ENCODE measurements at places on chromosomes 5 and 9.

- no peak for DNase-seq
These were observed 10.6 kb downstream of the MTAP start for GRCh38 chr9:21812946-21813568.

GRCh38 chr5:156326718-156327259, at the start of gene SGCD:
Gene SGCD (plus strand): TSS chr5:156327164.
- no peak for DNase-seq

DNA sequence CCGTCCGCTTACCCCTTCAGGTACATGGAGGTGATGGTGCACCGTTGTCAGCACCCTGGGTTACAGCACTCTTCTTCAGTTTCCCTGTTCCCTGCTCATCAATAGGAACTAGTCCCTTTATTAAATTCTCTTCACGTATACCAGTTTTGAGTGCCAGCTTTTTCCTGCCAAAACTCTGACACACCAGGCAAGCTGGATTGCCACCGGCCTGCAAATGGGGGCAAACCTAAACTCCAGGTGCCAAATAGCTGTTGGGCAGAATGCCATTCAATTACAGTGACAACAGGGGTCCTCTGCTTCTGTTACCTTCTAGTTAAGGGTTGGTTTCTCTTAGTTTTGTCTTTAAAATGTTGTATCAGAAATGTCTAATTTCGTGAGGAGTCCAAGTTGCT, 400.4 kb downstream of the OSTF1 start:
- DNase-seq, result no peak

DNA sequence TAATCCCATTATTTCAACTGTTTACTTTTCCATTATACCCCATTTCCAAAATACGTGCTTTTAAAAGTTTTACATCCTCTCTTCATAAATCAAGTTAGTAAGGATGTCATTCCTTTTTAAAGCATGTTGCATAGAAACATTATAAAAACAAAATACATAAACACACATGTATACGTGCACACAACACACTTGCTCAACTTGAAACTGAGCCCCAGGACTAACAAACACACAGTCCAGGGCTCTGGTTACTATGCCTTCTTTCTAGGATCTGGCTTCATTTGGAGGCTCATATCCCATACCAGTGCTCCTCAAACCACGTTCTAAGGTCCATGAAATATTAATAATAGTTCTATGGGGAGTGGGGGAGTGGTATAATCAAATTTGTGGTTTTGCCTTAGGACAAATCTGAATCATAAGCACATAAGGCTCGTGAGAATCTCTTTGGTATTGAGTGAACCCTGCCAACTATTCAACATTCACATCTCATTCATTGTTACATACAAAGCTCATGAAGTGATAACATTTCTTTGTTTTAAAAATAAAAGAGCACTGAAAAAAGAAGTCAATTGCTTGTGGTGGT, 55.2 kb downstream of the NFIB start:
- no peak for DNase-seq

DNA sequence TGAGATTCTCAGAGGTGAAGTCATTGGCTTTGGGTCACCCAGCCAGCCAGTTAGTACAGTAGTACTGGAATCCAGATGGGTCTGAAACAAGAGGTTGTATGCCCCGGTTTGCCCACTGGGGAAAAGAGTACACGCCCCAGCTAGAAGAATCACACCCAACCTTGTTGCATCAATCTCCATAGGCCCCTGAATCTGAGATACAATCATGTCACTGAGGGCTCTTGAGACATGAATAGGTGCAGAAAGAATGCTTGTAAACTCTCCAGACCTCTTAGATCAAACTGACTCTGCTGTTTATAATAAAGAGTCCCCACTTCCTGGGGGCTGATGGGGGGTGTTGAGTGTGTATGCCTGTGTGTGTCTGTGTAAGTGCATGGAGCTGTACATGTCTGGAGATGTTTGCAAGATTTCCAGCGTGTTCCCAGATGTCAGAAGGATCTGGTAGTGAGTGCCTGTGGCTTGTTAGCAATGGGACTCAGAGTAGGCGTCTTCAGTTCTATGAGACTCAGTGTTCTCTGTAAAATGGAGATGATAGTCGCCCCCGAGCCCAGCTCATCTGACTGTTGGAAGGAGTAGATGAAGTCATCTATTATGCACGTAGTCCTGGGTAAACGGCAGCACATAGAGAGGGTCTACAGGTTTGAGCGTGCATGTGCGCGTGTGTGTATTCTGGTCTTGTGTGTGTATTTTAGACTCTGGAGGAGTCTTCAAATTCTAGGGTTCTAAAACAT, 48.2 kb downstream of the COL27A1 start:
- no peak for DNase-seq

GRCh38 chr5:139861021-139861888, 65.6 kb downstream of the PSD2 start:
- no peak for DNase-seq

- DNase-seq, result no peak
These were observed 26.7 kb downstream of the ERGIC1 start for GRCh38 chr5:172860520-172861443.

GRCh38 chr5:76978869-76979268, 26.0 kb downstream of the CRHBP start:
- no peak for DNase-seq

DNA sequence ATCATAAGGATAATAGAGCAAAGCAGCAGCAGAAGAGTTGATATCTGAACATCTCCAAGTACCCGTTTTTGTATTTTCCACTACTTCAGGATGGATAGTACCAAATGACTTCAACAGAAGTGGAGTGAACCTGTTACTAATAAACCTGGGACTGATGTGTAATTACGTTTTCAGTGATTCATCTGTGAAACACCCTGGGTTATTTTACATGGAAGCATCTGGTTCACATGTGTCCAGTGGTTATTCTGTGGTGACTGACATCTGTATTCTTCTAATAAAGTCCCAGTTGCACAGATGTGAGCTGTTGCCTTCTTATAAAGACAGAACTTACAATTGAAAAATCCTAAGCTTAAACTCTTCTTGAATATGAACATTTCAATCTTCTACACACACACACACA, 139.7 kb upstream of the VCAN start:
- DNase-seq, result no peak

DNA sequence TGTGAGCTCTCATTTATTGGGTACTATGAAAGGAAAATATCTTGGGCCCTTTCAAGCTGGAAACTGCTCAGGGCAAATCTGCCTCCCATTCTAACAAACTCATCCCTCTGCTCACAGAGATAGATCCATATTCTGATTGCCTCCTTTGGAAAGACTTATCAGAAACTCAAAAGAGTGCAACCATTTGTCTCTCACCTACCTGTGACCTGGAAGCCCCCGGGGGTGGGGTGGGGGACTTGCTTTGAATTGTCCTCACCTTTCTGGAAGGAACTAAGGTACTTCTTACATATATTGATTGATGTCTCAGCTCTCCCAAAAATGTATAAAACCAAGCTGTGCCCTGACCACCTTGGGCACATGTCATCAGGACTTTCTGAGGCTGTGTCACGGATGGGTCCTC, 125.3 kb downstream of the ATP10B start:
- no peak for DNase-seq

GRCh38 chr5:176391479-176391878, 2.9 kb downstream of the HIGD2A start:
- no peak for DNase-seq

DNA sequence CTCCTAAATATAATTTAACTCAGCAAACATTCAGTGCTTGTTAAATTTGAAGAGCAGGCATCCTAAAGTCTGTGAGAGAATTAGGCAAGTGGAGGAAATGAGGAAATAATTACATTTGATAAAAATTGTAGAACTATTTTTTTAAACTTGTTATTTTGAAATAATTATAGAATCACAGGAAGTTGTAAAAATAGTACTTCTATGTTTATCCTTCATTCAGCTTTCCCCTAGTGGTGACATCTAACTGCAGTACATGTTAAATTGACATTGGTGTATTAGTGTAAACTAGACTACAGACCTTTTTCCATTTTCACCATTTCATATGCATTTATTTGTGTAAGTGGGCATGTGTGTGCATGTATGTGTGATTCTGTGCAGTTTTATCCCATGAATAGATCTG, 51.6 kb downstream of the F2RL2 start:
- DNase-seq, result no peak

DNA sequence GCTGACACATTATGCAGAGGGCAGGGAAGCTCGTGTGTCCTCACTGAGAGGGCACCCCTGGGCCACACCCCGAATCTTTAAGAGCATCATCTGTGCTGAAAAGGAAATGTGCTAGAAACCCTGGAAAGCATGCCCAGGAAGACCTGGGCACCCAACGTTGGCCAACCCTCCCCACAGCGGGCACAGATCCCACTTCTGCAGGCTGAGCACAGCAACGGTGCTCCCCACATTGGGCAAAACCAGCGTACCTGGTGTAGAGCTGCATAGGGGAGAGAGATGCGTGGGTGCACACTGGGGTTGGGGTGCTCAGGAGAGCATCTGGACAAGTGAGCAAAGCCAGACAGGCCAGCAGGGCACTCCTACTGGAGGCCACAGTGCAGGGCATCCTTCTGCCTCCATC, 32.6 kb downstream of the ROR2 start:
- DNase-seq, result no peak

DNA sequence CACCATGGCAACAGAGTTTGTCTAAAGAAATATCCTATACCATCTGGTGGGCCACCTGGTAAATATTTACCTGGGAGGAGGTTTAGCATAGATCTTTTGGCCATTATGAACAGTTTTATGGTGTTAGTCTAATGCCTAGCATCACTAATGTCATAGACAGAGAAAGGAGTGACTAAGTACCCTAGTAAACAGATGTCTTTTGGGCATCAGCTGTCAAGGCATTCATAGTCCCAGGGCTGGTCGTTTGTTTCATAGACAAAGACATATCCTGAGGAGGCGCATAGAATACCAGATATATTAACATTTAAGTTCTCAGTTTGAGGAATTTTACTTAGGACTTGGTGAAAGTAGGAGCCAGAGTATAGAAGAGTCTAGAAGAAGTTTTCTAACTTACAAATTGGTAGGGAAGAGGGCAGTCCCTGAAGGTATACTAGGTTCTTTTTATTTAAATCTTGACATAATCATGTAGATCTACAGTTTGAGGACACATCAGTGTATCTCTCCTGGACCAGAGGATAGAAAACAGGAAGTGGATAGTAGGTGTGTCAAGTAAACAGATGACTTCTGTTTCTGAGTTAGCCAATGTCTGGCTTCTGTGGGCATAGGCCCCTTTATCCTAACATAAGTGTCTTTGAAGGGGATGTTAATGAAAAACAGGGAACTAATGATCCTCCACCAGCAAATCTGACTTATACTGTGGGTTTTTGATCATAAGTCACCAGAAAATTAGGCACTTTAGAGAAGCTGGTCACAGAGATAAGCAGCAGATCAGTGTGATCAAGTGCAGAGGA, 105.0 kb upstream of the PRSS3 start:
- DNase-seq, result no peak

DNA sequence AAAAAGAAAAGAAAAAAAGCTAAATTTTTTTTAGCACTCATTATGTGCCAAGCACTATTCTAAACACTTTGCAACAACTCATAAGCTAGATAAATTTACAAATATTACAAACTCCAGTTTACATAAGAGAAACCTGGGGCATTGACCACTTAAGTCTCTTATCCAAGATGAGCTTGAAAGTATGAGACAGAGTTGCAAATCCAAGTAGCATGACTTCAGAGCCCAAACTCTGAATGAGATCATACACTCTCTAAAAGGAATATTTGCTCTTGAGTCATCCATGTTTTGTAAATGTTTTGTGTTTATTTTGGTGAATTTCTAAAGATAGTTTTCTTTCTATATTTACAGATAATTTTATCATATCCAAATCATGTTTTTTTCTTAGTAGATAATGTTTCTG, 4.0 kb upstream of the SHOC1 start:
- no peak for DNase-seq

GRCh38 chr9:34256104-34256503, 73.0 kb downstream of the KIF24 start:
- no peak for DNase-seq

- no peak for DNase-seq
These were observed 128.9 kb upstream of the ERCC6L2 start for GRCh38 chr9:95746408-95747180.

GRCh38 chr9:129910628-129911567, 75.6 kb downstream of the USP20 start:
- DNase-seq, result no peak

DNA sequence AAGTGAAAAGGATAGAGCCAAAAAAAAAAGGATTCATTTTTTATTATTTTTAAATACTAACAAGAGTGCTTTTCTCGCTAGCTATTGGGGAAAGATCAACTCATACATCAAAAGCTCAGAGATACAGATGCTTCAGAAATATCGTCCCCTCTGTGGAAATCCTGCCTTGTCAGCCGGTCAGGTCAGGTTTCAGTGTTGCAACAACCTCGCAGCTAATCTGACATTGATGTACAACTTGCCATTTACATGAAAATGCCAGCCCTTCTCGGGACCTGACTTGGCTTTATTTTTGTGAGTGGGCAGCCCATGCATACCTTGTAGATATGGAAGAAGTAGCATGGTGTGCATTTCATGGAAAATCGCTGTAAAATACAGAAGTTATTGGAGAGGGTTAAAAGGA, 358.8 kb upstream of the ADAMTS16 start:
- no peak for DNase-seq

DNA sequence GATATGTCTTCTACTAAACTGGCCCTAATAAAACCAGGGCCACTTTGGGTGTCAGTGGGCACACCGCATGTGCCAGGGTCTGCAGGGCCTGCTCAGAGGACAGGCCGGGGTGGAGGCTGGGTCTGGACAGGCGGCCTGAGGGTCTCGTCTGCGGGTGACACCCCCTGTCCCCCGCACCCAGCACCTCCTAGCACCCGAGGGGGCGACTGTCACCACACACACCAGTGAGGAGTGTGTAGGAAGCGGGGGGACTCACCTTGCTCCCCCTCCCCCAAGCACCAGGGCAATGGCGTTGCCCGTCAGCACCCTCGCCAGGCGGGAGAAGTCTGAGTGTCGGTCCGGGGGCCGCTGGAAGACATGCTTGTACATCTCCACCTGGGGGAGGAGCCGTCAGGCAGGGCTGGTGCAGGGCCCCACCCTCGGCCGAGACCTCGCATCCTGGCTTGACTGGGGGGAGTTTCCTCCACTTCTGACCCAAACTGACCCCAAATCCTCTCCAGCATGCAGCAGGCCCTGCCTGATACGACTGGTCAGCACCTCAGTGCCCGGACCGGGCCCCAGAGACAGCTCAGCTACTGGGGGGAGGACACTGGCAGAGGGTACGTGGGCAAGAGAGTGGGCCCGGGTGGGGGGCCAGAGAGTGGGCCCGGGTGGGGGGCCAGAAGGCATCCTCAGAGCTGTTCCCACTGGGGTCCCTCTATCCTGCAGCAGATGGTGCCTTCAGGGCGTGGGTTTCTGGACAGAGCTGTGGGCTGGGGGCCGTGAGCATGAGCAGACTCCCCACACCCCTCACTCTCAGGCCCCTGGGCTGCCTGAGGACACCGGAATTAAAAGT, 18.9 kb upstream of the NSMF start:
- DNase-seq, result no peak

GRCh38 chr9:131432050-131432449, 38.2 kb downstream of the PRRC2B start:
- DNase-seq, result no peak

DNA sequence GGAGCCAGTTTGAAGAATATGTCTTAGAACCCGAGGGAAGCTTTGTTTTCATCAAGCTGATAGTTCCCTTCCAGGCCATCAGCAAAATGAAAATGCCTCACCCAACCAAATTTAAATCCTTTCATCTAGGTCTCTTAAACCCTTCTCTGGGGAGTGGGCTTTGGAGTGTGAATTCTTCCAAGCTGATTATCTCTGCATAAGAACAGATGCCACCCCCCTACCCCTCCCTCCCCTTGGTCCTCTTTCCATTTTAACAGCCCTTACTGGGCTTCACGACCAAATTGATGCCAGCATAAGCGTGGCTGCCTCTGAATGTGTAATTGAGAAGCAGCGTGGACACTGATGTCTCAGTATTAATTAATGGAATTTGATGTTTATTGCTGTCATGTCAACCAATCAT, 509.7 kb upstream of the CLINT1 start:
- no peak for DNase-seq

All from GM12864 (cell line).